ENCODE measurements at places on chromosomes 7 and 10. TPM values are rescaled to one million over a fixed set of nuclear protein-coding genes. Genes with fewer than 3 reads are reported as not detected.

DNA sequence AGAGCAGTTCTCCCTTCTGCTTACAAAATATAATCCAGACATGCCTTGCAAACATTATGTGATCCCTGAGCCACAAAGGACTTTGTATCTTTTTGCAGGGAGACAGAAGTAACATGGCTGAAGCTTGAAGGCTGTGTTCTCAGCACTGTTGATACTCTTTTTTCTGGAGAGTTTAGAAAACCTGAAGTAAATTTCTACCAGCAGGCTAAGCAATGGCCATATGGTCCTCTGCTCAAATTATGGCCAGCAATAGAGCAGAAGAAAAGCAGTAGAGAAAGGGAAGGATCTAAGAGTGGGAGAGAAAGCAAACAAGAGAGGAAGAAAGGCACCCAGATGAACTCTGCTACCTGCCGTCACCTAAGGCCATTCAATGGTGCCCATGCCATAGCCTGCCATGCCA lies 98.4 kb downstream of the ABLIM1 start:
- DNase-seq, result no peak

DNA sequence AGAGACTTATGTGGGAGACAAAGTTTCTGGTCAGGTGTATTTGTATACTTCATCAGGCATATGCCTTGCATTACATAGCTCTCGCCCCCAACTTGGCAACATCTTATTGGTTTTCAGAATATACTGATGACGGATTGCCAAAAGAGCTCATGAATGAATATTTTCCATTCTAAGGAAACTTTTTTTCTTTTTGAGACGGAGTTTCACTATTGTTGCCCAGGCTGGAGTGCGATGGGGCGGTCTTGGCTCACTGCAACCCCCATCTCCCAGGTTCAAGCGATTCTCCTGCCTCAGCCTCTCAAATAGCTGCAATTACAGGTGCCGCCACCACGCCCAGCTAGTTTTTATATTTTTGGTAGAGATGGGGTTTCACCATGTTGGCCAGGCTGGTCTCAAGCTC lies 6.0 kb downstream of the CYCS start:
- no peak for DNase-seq

The OR6V1 gene
- total RNA-seq, result not detected

The FAM25A gene
- not detected for total RNA-seq

- no peak for DNase-seq
Measured at GRCh38 chr10:117112220-117112619, 25.9 kb downstream of the VAX1 start.

- DNase-seq, result no peak
Measured at GRCh38 chr10:7230951-7231350, 179.9 kb downstream of the SFMBT2 start.

The ANXA8 gene
- total RNA-seq, result not detected

DNA sequence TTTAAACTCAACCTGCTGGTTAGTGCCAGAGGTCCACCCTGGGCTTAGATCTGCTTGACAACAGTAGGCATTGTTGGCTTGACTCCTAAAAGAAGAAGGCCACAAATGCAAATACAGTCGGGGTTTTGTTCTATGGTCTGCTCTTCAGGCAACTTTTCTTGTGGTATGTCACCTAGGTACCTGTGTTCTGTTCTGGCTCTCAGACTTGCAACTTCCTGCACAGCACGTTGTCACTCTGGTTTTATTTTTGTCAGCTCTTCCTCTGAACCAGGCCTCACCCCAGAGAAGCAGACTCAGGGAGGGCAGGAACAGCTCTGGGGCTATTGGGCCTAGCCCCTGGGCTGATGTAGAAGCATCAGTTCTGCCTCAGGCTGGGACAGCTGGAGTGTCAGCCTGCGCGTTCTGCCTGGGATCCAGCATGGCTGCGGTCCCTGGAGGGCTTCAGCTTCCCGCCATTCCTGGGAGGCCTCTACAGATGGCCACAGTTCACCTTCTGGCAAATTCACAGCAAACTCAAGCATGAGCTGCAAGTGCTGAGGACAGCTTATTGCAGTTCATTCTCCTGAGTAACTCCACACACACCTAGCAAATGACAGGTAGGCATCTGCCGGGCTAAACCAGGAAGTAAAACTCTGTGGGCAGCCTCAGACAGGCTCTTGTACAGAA lies 11.0 kb upstream of the PDCD4 start:
- no peak for DNase-seq

The ZNF786 gene
- total RNA-seq, result 3.7 TPM

GRCh38 chr7:79471283-79471682 lies 17.8 kb upstream of the MAGI2 start:
- no peak for DNase-seq

The GIMAP5 gene
- total RNA-seq, result 30.2 TPM
